ENCODE measurements at places on chromosomes 12 and 14.

DNA sequence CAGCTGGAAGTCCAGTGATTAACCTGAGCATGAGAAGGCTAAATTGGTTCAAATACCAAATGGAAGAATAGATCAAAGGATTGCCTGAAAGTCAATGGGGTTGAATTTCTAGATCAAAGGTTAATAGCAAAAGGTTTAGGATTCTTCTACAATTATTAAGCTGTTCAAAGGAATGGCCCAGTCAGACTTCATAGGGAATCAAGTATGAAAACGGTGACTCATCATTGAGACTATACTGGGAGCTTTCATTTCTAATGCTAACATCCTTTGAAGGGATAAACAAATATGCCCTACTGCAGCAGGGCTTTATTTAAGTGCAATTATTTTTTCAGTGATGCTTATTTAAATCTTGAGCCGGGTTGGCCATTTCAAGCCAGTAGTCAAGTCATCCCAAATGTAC, 152.8 kb downstream of the RIMBP2 start:
- no peak for DNase-seq

DNA sequence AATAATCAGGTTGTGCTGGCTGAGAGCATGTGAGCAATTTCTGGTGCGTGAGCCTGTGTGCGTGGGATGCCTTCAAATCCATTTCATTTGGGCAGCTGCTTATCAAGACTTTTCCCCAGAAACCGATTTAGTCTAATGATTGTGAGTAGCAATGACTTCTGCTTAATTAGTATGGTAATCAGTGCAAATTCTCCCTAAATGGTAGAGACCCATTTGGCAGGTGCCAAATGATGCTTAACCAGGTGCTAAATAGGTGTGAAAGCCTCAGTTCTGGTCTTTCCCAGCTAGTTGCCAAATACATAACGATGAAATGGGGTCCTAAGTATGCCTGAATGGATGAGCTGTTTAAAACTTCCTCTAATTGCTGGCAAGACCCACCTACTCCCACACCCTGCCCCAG, 248.4 kb upstream of the CCDC196 start:
- no peak for DNase-seq

DNA sequence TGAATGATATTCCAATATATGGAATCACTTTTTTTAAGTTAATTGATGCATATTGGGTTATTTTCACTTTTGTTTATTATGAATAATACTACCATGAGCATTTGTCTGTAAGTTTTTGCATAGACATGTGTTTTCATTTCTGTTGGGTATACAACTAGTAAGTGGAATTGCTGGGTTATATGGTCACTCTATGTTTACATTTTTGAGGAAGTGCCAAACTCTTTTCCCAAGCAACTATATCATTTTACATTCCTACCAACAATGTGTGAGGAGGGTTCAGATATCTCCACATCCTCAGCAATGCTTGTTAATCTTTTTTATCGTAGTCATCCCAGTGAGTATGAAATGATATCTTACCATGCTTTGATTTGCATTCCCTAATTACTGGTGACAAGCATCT, 64.0 kb downstream of the MON2 start:
- DNase-seq = no peak

DNA sequence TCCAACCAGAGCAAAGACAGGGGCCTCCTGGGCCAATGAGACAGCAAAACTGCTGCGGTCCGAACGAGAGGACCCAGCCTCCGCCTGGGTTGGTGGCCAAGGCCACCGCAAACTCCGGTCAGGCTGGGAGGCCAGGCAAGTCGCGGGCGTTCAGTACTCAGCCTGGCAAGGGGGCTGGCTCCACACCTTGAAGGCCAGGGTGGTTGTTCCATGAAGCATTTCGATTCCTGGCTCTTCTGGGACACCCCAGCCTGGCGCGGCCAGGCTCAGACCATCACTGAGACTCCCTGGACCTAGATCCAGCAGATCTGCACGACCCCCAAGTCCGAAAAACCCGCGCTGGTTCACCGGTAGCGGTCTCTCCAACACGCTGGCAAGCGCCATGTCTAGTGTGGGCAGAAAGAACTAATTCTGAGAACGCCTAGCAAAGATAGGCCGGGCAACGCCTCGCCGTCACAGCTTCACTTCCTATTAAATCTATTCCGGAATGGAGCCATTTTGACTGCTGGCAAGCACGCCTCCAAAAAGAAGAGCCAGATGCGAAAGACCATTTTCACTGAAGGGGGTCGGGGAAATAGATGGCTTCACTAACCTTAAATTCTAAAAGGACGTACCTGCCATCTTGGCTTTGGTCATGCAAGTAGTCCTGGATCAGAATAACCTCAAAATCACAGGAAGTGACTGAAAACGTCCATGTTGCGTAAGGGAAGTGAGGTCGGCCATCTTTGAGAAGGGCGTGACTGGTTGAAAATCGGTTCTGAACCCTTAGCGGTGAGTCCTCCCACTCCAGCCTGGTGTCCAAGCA, at the start of gene PSMB5:
Gene PSMB5 (minus strand): TSS at position 403 of the 805 bp plus-strand sequence. CDS start 19 bp downstream, at position 384.
- peak; percentile 74 for DNase-seq

GRCh38 chr12:45235087-45236025, 19.5 kb downstream of the ANO6 start:
- no peak for DNase-seq

DNA sequence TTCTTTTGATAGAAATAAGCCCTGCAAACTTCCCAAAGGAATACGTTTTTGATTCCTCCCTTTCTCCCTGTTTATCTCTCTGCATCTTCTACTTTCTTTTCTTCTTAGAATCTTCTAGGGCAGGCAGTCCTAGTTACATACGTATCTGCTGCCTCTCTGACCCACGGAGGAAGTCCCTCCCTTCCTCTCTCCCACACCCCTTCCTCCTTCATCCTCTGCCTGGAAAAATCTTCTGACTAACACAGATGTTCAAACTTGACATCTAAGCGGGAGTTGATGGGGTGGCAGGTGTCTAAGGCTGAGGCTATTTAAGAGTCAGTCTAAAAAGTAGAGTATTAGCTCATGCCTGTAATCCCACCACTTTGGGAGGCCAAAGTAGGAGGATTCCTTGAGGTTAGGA, 88.6 kb downstream of the MAP1LC3B2 start:
- DNase-seq = no peak

GRCh38 chr14:35001621-35002020, 18.8 kb downstream of the SRP54 start:
- no peak for DNase-seq
